SJSA1 (cell line): ENCODE measurements at places on chromosomes 2 and 18. TPM values are rescaled to one million over a fixed set of nuclear protein-coding genes. Genes with fewer than 3 reads are reported as not detected.

The KCNJ3 gene
- not detected in 2 replicates for total RNA-seq

The CNNM4 gene
- 3.5 and 7.3 TPM in 2 replicates for total RNA-seq

The GCG gene
- total RNA-seq: not detected in 2 replicates

The EFHD1 gene
- 0.66 and 1.4 TPM in 2 replicates for total RNA-seq

The PIK3C3 gene
- 41.5 and 51.0 TPM in 2 replicates for total RNA-seq

The RAPGEF4 gene
- total RNA-seq: 0.13 and 0.47 TPM in 2 replicates

The COLEC12 gene
- 58.8 and 111 TPM in 2 replicates for total RNA-seq

The TRIM43 gene
- total RNA-seq: not detected in 2 replicates

The LYPD6 gene
- total RNA-seq: 9.0 and 15.0 TPM in 2 replicates

The TMEM17 gene
- total RNA-seq: 3.9 and 4.7 TPM in 2 replicates

GRCh38 chr2:24026233-24026632 lies 16.3 kb downstream of the MFSD2B start:
- DNase-seq: no peak

DNA sequence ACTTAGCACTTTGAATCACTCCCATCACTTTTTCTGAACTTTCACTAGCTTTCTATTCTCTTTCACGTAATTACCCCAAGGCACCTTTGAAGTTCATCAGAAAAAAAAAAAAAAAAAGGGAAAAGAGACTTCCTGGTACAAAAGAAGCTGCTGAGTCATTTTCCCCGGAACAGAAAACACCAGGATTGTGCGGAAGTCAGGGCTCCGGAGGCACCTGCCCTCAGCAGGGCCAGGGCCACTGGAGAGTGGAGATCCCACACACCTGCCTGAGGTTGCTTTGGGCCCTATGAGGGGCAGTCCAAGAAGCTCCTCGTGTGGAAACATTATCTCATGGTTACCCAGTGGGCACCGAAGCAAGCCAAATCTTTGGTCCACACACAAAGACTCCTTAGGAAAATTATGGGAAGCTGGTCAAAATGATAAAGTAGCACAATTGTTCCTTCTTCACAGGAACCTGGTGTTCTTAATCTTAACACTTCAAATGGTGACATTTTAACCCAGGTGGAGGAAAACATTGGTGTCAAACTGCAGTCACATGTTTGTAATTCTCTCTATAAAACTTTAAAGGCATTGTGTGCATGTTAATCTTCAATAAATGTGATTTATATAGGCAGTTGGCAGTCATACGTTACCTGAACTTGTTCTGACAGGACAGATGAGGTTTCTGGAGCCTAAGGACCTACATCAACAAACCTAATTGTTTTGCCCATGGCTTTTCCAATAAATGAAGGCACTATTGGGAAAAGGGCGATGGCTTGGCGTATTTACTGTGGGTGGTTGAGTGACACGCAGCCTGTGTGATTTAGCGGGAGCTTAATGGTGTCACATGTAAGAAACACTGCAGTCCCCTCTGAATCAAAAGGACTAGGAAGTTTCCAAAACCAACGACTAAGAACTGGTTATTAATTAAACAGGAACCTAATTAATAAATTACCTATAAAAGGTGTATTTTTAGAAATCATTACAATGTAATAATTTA lies 23.4 kb upstream of the FAM110C start:
- DNase-seq: no peak

DNA sequence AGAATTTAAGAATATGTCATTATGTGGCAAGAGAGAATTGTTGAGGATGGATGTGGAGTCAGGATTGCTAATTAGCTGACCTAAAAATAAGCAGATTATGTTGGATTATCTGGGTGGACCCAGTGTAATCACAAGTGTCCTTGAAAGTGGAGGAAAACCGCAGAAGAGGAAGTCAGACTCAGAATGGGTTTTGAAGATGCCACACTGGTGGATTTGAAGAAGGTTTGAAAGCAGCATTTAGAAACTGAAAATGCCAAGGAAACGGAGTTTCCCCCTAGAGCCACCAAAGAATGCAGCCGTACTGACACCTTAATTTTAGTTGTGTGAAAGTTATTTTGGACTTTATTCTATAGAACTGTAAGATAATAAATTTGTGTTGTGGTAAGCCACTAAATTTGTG lies 41.6 kb upstream of the DPP10 start:
- DNase-seq: no peak

GRCh38 chr2:3498783-3499394 lies 20.4 kb downstream of the ADI1 start:
- no peak for DNase-seq

DNA sequence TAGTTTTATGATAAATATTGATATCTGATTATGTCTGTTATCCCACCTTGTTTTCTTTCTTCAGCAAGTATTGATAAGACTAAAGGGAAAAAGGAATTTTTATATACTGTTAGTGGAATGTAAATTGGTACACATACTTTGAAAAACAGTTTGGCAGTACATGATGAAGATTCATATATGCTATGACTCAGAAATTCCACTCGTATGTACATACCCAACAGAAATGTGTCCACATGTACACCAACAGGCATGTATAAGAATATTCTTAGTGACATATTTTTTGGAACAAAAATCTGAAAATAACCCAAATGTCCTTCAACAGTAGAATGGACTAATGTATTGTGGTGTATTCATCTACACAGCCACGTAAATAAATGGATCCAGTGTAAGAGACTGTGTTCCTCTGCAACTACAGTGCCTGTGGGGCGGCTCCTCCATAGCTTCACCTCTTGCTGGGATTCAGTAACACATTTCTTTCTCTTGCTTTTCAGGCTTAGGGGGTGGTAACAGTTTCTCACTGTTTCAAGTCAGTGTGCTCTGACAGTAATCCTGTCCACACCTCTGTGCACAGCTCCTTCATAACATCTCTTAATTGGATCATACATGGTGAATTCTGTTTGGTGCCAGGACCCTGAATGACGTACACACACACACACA lies 35.5 kb upstream of the ALMS1 start:
- DNase-seq: no peak

- DNase-seq: no peak
Measured at GRCh38 chr2:27135478-27135955, 1.1 kb upstream of the PREB start.

DNA sequence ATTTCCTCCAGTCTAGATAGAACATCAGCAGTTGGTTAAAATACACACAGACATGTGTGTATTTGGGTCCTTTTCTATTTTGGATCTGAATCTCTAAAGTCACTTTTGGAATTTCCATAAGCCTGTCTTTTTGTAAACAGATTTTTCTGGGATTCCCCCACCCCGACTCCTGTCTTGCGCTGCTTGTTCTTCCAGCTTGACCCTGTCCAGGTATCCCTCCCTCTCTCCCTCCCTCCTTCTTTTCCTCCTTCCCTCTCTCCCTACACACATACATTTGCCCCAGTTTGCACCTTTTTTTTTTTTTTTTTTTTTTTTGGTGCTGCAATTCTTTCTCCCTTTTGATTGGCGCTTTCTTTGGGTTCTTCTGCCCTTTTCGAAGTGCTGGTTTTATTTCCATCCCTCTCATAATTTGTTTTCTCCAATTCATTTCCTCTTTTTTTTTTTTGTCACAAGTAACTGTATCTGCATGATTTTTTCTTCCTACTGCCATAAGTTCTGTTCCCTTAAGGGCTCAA lies 114.8 kb upstream of the SERTAD2 start:
- no peak for DNase-seq

DNA sequence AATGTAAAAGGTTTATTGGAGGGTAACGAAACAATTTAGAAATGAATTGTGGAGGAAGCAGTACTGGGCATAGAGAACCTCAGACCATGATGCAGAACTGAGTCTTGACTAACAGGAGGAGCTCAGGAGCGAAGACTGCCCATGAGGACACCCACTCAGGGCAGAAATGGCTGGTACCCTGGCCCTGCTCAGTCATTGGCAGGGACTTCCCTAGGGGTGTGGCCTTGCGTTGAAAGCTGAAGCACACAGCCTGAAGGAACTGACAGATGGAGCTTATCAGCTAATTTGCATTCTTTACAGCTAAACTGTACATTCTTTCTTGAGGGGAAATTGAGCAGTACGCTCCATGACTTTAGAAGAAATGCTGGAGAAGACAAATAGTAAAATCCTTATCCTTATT lies 57.1 kb downstream of the PDK1 start:
- DNase-seq: no peak

- DNase-seq: no peak
Measured at GRCh38 chr2:220374282-220374681, 746.9 kb downstream of the SLC4A3 start.

DNA sequence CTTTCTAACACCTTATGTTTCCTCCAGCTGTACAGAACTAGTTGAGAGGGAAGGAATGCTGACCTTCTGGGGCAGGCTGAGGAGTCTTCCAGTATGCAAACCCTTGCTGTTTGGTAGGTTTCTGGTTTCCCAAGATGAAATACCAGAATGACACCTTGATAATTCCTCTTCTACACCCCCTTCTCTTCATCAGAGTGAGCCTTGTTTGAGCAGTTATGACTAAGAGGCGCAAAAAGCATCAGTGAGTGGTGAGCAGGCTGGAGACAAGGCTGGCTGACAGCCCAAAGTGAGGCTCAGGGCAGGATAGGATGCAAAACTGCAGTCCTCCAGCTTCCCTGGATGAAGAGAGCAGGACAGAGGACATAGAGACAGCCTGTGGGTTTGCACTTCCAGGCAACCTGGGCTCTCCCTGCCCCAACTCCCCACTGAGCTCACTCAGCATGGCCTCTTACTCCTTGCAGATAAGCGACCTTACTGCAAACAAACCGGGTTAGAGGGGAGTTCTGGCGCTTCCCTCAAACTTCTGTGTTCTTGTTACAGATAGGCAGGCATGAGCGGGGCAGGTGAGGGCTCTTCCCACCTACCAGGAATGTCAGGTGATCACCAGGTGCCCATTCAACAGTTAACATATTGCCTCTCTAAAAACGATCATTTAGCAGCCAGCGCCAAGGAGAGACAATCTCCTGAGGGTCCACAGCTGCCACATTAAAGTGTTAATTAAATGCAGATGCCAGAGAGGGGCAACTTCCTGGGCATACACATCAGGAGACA lies 5.4 kb downstream of the MPPE1 start:
- no peak for DNase-seq

DNA sequence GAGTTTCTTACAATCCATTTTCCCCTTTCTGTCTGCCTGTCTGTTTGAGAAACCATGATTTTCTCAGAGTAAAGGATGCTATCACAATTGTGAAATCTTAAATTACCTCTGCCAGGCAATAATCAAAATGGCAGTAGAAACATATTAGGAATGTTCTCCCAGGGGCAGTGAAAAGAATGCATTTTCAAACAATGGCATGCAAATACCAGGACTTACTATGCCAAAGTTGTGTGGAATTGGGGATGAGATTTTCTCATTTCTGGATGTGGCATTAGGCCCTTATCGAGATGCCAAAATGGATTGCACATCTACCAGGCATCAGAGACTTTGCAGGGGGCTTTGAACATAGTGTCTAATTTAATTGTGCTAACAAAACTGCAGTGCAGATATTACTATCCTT lies 821.4 kb downstream of the RNF144A start:
- no peak for DNase-seq

DNA sequence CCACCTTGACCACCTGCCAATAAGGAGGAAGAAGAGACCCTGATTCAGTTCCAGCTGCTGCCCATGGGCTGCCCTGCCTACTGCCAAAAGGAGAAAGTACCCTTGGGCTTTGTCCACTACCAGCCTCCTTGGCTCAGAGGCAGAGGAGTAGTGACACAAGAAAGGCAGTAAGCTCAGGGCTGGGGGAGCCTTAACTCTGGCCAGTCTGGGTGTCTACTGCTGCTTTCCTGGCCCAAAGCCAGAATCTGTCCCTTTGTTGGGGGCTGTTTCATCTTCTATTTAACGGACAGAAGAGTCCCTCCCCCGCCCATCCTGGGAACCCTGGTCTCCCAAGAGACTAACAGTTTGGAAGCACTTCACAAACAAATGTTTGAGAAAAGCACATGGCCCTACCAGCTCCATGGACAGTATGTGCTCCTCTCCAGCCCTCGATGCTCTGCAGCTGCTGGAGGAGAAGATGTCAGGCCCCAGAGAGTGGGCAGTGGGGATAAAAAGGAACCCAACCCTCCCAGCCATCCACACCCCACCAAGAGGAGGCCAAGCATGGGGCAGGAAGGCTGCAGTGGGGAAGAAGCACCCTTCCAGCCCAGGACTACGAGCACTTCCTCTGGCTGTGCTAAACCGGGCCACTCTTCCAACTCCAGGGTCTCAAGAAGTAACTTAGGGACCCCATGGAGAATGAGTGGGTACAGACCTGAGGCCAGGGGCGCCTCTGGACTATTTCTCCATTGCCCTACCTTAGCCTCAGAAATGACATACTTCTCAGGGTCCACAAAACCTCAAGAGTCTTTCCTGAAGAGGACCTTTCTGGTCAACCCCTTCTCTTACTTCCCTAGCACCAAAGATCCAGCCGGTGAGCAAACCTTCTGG lies 1.2 kb downstream of the ATG9A start:
- no peak for DNase-seq

GRCh38 chr2:158815166-158815565 lies 20.0 kb downstream of the DAPL1 start:
- DNase-seq: no peak

- DNase-seq: no peak
Measured at GRCh38 chr2:102585847-102586404, 33.4 kb upstream of the SLC9A2 start.

- no peak for DNase-seq
Measured at GRCh38 chr2:176493226-176493825, 224.1 kb downstream of the MTX2 start.

- peak; percentile 62 for DNase-seq
Measured at GRCh38 chr2:74919827-74920226, 38.6 kb upstream of the POLE4 start.

DNA sequence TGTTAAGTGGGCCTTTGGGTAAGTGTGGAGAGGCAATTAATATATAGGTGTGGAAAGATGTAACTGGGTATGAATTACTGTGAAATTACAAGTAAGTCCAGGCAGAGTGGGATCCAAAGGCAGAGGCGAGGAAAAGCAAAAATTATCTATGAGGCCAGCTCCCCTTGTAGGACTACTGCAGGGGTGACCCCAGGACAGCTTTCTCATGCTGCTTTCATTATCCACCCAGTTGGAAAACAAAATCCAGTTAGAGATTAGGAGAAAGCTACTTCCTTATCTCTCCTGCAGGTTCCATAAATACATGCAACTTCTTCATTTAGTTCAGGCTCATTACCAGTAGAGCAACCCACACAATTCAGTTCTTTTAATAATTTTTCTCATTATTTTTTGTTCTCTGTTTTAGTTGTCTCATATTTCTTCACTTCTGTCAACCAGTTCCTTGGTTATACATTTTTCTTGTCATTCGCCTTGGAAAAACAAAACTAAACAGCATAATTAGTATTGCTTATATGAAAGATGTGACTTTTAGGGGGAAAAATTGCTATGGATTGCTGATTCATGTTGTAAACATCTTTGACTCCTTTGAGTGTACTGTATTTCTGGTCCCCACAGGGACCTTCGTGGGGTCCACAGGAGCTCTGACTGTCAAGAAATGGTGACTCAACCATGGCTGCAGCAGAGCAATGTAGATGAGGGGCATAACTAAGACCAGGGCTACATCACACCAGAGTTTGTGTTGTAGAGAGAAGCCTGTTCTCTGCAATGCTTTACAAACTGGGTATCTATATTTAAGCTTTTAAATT lies 110.4 kb upstream of the PARD3B start:
- DNase-seq: no peak

- no peak for DNase-seq
Measured at GRCh38 chr2:233844836-233845235, 9.5 kb downstream of the HJURP start.
